Stimulated activated CD4-positive, alpha-beta T cell treated with anti-CD3 and anti-CD28 coated beads, Interleukin-12 subunit alpha, Interleukin-12 subunit beta, amount 100 ng/mL, for 48 hours (primary cell): ENCODE measurements at places on chromosomes 11 and 22.

DNA sequence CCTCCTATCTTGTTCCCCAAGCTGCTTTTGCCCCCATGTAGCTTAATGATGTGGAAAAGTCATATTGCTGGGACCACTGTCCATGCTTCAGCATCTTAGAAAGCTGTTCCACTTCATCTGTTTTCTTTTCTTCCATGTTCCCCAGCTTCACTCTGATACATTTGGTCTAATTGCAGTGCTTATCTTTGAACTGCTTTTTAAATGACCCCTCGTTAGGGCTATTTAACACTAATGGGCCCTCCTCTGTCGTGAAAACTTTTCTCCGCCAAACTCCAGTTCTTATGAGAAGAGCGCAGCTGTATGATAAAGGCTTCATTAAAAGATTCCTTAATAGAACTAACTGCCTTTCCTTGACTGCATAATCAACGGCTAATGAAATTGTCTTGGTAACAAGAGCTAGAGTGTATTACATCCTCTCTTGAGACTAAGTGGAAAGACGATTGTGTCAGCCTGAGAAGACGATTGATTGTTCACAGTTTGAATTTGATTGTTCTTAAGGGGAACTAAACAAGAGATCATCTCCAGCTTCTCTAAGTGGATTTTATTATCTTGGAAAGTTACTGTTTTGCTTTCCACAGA, 165.0 kb upstream of the MTNR1B start:
- no peak for DNase-seq

DNA sequence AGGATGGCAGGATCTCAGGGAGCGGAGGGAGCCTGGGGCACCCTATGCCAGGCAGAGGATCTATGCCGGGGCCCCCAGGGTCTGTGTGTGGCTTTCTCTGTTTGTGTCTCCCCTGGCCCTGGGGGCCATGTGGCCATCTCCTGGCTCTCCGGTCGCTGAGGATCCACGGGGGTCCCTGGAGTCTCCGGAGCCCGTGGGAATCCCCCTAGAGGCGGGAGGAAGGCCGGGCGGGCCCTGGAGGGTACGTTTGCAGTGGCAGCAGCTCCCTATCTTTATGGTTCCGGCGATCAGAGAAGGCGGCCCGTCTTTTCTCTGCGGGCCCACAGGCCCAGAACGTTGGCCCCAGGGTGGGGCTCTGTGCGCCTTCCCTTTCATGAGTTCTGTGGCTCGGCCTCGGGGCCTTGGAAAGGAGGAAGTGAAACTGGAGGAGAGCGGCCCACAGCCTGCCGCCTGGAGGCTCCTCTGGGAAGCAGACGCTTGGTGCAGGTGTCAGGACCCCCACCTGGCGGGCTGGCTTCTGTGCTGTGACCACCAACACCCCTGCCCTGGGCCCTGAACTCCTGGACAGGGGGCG, 82.1 kb downstream of the KCNQ1 start:
- no peak for DNase-seq

- no peak for DNase-seq
These were observed 735.2 kb downstream of the TBC1D22A start for GRCh38 chr22:47497666-47498065.

- DNase-seq, result no peak
These were observed 3.0 kb downstream of the ABTB2 start for GRCh38 chr11:34354782-34355181.

DNA sequence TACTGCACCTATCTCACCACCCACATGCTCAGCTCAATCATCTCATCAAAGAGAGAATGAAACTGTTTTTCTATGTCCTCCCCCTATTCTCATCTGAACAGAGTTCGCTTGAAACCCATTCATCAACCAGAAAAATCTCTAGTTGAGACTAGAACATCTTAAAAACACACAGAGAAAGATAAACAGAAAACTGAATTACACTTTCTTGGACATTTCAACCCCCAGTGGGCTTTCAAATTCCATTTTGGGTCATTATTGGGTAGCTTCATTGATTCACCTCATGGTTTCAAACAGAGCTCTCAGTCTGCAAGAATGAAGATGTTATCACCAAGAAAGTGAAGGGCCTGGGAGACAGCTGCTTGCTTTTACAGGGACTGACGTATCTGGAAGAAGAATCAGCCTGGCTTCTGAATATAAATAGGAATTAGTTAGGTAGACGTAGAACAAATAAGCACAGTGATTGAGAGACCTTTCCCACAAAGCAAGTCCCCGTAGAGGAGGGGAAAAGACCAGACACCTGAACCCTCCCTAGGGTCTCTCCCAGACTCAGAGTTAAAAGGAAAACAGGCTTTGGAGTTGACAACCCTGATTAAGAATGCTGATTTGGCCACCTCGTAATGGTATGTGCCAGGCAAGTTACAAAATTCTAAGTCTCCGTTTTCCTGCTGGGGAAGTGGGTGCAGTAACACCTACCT, 155.7 kb downstream of the BBOX1 start:
- DNase-seq, result no peak

DNA sequence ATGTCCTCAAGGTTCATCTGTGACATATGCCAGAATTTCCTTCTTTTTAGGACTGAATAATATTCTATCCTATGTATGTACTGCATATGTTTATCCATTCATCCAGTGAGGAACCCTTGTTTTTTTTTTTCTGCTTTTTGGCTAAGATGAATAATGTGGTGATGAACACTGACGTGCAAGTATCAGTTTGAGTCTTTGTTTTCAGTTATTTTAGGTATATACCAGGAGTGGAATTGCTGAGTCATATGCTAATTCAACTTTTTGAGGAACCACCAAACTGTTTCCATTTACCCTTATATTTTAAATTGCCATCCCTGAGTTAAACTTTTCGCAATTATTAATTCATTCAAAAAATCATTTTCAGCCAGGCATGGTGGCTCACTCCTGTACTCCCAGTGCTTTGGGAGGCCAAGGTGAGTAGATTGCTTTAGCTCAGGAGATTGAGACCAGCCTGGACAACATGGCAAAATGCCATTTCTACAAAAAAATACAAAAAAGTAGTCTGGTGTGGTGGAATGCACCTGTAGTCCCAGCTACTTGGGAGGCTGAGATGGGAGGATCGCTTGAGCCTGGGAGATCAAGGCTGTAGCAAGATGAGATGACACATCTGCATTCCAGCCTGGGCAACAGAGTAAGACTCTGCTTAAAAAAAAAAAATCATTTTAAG, 64.2 kb downstream of the MICAL2 start:
- no peak for DNase-seq

GRCh38 chr22:46021577-46021976, 44.6 kb upstream of the WNT7B start:
- DNase-seq, result no peak

GRCh38 chr11:124800226-124800929, at the start of gene MSANTD2:
Gene MSANTD2, minus strand, starts transcription at chr11:124800406. Its CDS starts 26 bp downstream, at chr11:124800380.
- peak; percentile 49 for DNase-seq

DNA sequence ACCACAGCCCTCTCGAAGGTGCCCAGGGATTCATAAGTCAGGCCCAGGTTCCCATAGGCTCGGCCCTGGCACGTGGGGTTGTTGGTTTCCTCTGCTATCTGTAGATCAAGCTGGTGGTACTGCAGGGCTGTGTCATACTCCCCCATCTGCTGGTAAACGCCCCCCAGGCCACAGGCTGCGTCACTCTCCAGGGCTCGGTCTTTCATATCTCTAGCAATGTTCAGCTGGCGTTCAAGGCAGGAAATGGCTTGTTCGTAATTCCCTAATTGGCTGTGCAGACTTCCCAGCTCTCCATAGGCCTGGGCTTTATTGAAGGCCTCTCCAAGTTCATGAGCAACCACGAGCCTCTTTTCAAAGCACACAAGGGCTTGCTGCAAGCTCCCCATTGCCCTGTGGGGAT, 186.4 kb upstream of the PITPNB start:
- DNase-seq, result no peak

DNA sequence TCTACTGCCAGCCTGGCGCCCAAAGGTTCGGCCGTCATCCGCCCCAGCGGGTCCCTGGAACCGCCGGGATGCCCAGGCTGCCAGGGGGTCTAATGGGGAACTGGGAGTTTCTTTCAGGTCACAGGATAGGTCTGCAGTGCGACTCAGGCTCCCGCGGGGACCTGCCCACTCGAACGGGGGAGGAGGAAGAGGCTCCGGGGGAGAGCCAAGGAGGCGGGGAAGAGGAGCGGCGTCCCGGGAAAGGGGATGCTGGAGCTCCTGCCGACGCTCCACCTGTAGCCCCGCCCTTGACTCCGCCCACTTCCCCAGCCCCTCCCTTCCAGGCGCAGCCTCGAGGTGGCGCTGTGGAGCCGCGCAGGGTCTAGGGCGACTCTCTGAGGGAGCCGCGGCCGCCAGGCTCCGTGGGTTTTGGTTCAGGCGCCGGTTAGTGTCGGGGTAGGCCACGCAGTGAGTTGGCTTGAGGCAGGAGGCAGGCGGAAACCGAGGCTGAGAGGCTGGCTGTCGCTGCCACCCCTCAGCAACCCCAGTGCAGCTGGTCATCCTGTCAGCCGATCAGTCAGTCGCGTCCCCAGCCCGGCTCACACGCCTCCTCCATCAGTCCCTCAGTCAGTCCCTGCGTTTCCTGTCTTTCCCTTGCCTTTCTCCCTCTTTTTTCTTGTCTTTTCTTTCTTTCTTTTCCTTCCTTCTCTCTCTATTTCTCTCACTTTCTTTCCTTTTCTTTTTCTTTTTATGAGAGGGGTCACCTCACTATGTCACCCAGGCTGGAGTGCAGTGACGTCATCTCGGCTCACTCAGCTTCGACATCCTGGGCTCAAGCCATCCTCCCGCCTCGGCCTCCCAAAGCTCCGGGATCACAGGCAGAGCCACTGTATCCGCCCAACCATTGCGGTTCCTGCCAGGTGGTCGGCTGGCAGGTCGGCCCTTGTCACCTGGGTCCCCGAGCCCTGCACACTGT, 26.4 kb downstream of the YWHAH start:
- DNase-seq, result peak; percentile 79

- no peak for DNase-seq
These were observed 32.4 kb upstream of the SCGB1D1 start for GRCh38 chr11:62157603-62158002.

DNA sequence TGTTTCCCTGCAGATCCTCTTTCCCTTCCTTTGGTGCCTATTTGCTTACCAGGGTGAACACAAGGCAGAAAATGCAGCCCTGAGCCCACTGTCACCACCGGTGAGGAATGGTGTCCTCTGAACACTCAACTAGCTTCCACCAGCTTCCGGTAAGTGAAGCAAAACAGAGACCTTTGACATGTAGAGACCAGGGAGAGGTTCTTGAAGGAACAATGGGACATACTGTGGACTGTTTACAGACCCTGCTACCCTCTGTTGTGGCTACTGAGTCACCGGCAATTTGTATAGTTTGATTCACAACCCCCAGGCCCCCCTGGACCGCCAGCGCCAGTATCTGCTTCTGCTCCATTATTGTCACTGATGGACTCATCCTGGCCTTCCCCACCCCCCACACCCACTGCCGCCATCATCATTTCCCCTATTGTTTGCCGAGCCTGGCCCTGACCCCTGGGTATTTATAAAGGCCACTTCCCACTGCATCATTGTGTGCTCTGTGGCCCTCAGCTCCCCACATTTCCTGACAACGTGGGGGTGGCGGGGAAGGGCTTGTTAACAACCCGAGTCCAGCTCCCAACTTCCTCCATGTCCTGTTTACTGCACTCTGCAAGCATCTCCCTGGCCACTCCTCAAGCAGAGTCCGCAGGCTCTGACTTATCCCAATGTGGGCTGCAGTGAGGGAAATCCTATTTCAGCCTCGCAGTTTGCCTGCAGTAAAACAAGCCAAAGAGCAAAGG, 252.9 kb downstream of the ETS1 start:
- no peak for DNase-seq

DNA sequence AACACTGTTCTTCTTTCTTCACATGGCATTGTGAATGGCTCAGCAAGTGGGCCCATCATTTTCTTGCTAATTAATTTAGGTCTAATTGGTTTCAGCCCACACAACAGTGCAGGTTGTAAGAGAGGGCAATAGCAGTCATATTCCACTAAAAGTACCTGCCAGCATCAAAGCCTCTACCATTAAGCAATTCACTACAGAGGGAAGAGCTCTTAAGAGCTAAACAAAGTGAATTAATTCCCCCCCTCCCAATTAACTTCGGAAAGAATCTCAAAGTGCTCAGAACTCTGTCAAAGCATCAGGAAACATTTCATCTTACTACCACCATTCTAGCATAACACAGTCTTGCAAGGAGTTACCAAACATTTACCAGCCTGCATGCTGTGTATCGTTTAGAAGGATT, 133.9 kb upstream of the UBASH3B start:
- no peak for DNase-seq
